ENCODE measurements at places on chromosomes 2 and 18. TPM values are rescaled to one million over a fixed set of nuclear protein-coding genes. Genes with fewer than 3 reads are reported as not detected.

DNA sequence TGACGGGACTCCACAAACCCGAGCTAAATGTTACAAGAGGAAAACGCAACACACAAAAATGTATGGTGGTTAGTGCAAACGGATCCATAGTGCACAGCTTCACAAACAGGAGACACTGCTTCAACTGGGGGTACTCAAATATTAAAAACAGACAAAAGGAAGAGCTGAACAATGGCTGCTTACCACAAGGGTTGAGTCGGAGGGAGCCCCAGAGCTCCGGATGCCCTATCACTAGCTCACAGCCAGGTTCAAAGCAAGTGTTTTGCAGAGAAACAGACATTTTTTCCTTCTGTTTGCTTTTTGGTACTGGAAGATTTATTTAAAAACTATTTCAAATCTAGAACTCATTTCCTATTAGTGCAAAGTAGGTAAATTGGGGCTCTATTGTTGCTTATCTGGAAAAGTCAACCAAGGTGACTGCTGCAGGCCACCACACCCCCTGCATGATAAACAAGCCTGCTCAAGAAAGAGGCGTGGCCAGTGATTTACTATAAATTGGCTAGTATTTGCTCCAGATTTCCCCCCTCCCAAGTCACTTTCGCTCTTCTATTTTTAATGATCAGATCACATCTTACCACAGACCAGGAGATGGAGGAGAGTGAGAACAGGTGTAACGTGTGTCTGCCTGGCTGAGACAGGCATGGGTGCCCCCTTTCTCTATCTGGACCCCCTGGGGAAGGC, 46.5 kb downstream of the ZAP70 start:
- no peak for DNase-seq

DNA sequence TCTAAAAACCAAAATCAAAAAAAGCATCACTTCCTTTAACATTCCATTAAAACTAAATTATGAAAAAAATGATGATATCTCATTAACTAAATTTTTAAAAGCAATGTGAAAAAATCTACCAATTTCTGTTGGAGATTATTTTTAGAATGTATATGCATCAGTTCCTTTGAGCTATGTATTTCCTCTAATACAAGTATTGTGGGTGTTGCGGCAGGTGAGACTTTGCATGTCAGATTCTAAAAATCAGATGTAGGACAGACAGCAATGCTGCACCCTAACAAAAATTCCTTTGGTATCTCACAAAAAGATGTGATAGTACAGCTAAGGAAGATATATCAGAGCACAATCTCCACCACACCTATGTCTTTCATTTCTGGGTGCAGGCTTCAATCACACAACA, 6.8 kb downstream of the MBD2 start:
- no peak for DNase-seq

- DNase-seq: no peak
These were observed 41.3 kb downstream of the NTSR2 start for GRCh38 chr2:11628675-11629074.

- DNase-seq: no peak
These were observed 594 bp downstream of the RAD51AP2 start for GRCh38 chr2:17517481-17518211.

DNA sequence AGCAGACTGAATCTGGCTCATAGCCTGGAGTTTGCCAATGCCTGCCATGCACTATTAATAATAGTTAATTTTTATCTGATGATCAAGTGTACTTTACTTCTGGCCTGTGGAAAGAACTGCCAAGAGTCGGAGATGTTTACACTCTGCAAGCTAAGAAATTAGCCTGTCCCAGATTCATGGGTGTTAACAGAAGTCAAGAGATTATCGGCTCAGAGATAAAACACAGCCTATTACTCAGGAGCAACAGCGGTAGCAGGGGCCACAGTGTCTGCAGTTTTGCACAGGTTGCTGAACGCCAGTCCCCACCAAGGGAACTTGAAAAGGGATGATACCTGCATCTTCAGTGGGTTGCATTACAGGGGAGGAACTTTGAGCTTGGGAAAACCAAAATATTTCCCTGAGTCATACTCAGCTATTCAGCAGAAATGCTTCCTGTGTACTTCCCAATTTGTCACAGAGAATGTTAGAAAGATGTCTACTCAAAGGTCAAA, 4.3 kb upstream of the ADI1 start:
- no peak for DNase-seq

- no peak for DNase-seq
These were observed 337.0 kb upstream of the ZNF804A start for GRCh38 chr2:184261331-184261730.

GRCh38 chr2:197264332-197264731, 46.2 kb downstream of the ANKRD44 start:
- no peak for DNase-seq

DNA sequence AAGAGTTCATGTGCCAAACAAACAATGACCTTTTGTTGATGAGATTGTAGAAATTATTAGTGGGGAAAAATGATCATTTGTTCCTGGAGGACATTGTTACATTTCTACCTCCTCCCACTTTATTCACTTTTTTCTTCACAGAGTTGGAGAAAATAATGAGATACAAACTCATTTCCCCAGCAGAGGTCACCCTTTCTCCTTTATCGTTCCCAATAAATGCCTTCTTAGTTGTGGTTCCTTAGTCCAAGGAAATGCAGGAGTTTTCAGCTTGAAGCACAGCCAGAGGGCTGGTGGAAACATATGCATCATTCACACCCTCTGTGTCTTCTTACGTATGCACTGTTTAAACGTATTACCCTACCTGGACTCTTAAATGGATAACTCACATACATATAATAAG, 108.8 kb downstream of the SLC4A3 start:
- no peak for DNase-seq

GRCh38 chr2:240781471-240782220, 38.4 kb downstream of the KIF1A start:
- no peak for DNase-seq

The MATN3 gene
- total RNA-seq: not detected

The SP140 gene
- 57.5 TPM for total RNA-seq

The SLC4A3 gene
- not detected for total RNA-seq
